Uterus (tissue), 4 donors: ENCODE measurements at places on chromosomes 11 and 22. TPM values are rescaled to one million over a fixed set of nuclear protein-coding genes. Genes with fewer than 3 reads are reported as not detected.

DNA sequence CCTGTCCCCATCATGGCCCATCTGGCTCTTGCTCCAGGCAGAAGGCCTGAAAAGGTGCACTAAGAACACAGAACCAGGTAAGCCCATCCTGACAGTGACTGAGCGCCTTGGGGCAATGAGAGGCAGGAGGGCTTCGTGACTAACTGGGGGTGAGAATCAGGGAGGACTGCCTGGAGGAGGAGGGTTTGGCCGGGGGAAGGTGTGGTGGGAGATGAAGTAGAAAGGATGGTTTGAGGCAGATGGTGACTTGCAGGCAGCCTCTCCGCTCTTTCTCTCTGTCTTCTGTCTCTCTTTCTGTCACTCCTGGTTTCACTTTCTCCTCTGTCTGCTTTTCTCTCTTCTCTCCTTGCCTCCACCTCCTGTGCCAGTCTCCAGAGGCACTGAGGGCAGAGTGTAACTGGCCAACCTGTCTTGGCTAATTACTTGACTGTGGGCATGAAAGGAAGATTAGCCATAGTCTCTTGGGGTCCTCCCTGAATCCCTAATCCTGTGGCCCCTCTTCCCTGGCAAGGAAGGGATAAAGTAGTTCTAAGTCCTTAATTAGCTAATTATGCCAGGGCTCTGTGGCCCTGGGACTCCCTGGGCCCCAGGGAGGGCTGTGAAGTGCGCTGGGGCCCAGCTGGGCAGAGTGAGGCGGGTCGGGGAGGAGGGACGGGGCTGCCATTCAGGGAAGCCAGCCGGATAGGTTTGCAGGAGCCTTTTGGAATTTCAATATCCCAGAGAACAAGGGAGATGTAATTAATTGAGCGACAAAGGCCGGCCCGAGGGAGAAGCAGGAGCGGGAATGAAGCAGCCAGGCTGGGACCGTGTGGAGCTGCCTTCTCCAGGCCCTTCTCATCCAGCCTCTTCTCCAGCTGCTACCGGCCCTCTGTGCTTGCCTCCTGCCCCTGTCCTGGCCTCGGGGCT, 61.1 kb downstream of the CACNA1I start:
- no peak for DNase-seq

- DNase-seq, result no peak
Measured at GRCh38 chr11:70243912-70244652, 26.4 kb upstream of the PPFIA1 start.

DNA sequence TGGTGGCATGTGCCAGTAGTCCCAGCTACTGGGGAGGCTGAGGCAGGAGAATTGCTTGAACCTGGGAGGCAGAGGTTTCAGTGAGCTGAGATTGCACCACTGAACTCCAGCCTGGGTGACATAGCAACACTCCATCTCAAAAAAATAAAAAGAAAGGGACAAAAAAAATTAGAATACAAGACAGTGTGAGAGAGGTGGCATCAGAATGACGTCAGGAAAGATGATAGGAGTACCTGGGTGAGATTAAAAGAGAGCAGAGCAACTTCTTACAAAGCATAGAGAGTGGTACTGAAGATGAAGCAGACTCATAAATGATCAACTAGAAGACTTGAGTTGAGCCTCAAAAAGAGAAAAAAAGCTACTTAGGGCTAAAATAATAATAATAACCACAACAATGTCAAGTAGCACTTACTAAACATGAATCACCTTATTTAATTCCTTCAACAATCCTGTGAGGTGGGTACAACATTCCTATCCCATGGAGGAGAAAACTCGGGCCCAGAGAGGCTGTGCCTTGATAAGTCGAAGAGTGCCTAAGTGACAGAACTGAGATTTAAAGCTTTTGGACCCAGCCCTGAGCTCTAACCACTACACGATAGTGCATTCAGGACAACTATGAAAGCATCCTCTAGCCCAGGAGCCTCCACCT, 5.2 kb upstream of the SLN start:
- DNase-seq, result no peak

DNA sequence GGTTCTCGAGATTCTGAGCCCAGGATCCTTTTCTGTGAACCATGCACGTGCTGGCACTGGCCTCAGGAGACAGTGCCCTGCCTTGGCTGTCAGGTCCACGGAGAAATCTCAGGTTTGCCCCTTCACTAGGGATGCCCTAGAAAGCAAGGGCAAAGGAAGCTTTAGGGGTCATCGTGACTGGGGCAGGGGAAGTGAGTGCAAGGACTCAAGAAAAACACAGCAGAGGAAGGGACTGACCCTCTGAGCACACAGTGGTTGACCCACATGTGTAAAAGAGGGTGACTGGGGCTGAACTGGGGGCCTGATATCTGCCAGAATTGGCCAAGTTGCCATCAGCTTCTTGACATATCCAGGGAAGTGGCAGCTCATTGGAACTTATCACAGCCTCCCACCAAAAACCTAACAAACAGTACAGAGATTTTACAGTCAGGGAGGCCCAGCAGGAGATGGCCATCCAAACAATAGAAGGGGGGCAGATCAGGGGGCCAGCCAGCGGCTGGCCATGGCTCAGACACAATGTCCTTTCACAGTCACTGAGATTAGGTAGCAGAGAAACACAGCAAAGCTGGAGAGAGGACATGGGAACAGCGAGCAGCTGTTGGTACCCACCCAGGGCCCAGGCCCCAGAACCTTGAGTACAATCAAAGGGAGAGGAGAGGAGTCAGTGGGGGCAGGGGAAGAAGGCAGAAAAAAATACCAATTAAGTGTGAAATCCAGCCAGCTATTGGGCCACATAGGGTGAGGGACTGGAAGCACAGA, 4.4 kb downstream of the TMEM121B start:
- DNase-seq, result no peak

- DNase-seq, result no peak
Measured at GRCh38 chr11:133984828-133985227, 28.1 kb upstream of the IGSF9B start.

The CNTF gene
- total RNA-seq, result 1.2 TPM

The LINC01488 gene
- not detected for total RNA-seq
